ENCODE measurements at places on chromosomes 5 and 9.

DNA sequence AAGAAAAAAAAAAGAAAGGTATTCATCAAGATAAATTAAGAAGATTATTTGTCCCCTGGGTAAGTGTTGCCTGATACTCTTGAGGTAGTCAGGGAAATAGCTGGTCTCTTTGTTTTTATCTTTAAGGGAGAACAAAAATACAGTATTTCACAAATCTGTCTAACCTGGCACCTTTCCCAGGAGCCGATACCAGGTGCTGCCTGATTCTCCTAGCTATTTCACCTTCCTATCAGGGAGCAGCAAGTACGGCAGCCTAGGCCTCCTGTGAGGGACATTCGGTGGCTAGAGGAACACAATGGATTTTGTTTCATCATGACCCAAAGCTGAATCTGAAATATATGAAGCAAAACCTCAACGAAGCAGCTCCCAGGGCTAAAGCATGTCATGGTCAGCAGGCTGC is 86.0 kb downstream of the TARS1 start:
- no peak for DNase-seq

DNA sequence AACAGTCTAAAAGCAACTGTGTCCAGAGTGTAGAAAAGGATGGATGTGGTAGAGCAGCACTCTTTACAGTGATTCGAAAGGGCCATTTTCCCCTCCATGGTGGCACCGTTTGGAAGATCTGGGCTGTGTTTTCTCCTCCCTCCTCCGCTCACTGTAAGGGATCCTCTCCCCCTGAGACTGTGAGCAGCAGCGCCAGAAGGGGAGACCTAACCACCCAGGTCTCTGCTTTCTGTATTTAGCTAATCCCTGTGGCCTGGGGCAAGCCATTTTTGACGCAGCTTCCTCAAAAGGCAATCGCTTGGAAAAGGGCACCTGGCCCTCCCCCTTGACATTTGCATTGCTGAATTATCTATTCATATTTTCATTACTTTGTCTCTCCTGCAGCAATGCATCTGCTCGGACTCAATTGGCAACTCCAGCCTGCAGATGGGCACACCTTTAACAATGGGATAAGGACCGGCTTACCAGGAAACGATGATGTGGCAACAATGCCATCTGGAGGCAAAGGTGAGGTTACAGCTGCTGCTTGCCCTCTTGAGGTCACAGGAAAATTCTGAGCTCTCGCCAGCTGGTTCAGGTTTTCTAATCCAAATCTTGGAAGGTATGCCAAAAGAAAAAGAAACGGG is 244.3 kb upstream of the WWC1 start:
- peak; percentile 97 for DNase-seq

GRCh38 chr5:127447827-127448226 is 69.6 kb upstream of the PRRC1 start:
- DNase-seq, result no peak

DNA sequence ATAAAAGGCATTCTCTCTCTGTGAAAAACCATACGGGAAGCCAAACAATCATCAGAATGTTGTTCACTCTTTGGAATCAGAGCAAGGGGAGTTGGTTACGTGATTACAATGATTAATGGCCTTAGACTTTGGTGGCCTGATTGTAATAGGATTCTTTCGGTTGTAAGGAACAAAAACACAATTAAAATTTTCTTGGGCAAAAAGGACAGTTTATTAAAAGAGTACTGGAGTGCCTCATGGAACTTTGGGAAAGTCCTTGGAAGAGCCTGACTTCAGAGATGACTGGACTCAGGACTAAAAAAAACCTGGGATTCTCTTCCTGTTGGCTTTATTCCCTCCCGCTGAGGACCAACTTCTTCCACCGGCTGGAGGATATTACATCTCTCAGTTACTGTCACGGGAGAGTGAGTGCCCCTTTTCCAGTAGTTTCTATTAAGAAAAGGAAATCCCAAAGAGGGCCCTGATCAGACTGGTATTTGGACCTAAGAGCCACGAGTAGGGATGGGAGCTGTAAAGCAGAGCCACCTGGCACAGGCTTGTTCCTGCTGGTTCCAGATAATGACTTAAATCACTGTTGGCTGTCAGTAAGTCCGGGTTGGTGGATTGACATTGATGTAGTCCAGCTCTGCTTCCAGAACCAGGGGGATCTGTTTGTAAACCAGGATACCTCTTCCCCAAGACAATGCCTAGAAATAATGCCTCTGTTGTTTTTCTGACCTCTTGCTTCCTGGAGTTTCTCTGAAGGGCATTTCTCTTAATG is 53.9 kb downstream of the CFAP95 start:
- DNase-seq, result no peak

- no peak for DNase-seq
Measured at GRCh38 chr5:518721-519120, 5.5 kb downstream of the SLC9A3 start.

GRCh38 chr5:1140171-1140817 is 28.4 kb upstream of the SLC12A7 start:
- peak; percentile 58 for DNase-seq

- DNase-seq, result no peak
Measured at GRCh38 chr5:78920604-78921003, 64.5 kb downstream of the ARSB start.

DNA sequence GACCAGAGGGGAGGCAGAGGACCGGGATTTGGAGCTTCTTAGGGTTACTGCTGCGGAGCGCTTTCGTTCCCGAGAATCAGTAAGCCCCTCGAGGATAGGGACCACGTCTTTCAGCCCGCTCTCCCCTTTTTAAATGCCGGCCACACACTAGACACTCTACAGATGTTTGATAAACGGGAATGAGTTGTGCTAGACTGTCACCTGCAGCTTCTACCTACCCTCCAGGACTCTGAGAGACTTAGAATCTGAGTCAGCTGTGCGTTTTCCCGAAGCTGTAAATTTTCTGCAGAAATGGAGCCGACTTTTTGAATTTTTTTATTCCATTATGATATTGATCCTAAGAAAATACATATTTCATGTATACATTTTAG is 670 bp downstream of the CCDC171 start:
- no peak for DNase-seq

GRCh38 chr9:16289639-16290038 is 580.8 kb downstream of the BNC2 start:
- DNase-seq, result no peak

DNA sequence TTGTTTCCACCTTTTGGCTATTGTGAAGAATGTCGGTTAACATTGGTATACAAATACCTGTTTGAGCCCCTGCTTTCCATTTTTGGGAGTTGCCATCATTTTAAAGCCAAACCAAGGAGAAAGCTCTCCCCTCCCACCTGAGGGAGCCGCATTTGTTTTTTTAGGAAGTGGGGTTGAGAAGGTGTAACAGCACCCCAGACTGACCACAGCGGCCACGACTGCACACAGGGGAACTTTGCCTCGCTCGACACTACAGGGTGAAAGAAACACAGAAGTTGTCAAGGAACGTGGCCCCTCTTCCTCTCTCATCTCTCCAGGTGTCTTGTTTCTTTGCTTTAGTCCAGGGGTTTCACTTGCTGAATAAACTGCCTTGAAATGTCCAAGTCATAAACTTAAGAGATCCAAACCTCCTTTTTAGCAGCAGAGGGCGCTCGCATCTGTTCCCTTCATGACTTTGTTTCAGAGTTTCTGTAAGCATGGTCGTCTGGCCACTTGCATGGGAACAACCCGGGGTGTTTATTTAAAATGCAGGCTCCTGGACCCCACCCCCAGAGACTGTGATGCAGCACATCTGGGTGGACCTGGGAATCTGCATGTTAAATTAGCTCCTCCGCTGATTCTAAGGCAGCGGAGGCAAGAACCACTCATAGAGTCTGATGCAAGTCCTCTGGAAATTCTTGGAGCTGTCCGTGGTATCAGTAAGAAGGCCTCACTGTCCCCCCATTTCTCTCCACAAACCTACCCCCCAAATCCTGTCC is 2.1 kb upstream of the TTLL11 start:
- DNase-seq, result peak; percentile 78

GRCh38 chr5:86029308-86029707 is 588.4 kb upstream of the COX7C start:
- no peak for DNase-seq

DNA sequence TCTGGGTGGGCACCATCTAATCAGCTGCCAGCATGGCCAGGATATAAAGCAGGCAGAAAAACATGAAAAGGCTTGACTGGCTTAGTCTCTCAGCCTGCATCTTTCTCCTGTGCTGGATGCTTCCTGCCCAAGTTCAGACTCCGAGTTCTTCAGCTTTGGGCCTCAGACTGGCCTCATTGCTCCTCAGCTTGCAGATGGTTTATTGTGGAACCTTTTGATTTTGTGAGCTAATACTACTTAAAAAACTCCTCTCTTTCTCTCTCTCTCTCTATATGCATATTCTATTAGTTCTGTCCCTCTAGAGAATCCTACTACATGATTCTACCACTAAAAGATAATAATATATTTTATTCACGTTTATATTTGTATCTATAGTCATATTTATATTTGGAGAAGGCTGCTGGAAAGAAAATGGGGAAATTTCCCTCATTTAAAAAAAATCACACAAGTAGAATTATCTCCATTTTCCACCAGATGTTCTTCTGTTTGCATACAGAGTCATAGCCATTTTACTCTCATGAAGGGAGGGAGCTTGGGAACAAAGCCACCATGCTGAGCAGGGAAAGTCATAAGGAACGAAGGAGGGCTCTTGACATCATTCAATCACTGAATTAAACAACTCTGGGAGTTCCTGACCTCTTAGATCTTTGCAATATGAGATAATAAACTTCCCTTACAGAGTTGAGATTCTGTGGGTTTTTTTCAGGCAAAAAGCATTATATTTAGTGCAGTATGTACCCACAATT is 1137.4 kb upstream of the CDH18 start:
- no peak for DNase-seq

GRCh38 chr5:64156261-64156660 is 9.4 kb upstream of the RNF180 start:
- DNase-seq, result no peak

DNA sequence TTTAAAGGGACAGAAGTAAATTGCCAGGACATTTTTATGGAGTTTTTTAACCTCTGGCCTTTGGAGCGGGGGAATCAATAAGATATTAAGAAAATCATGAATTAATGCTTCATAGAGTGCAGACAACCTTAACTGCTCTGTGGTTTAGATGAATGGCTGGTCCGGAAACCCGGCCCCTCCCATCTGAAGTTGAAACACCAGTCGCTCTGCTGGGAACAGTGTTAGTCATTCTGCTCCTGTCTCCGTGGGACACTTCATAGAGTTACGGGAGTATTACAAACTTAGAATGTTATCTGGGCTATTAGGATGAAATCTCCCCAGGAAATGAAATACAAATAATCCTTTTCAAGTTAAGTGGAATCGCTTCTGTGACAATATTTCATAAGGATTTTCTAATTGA is 110.1 kb upstream of the IRX2 start:
- DNase-seq, result no peak

DNA sequence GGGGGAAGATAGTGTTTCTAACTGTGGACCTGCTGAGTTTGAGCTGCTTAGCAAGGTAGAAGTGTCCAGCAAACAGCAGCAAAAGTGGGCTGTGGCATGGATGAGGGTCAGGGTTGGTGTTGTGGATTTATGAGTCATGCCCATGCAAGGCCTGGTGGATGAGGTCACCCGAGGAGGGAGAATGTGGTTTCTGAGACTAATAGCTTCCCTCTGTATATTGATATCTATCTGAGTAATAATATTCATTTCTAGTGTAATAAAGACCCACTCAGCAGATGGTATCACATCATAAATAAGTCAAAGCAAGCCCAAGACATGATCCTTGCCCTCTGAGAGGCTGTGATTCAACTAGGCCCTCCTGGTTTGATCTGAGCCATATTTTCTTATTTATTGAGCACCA is 597.8 kb upstream of the CLINT1 start:
- DNase-seq, result peak; percentile 10

GRCh38 chr5:135629666-135630065 is 50.9 kb upstream of the CXCL14 start:
- no peak for DNase-seq

Measured in NCI-H524 (cell line).